ENCODE measurements at places on chromosomes 6 and 20. TPM values are rescaled to one million over a fixed set of nuclear protein-coding genes. Genes with fewer than 3 reads are reported as not detected.

DNA sequence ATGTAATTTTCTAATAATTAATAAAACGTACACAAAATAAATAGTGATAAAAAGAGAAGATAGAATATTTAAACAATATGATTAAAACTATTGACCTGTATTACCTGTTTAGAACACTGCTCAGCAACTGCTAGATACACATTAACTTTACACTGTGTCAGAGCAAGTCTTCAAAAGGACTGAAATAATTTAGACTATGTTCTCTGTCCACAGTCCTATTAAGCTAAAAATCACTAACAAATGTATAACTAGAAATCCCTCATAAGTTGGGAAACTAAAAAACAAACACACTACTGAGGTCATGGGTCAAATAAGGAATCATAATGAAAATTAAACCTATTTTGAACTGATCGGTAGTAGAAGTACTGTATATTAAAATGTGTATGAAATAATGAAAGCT lies 181.7 kb downstream of the QKI start:
- H3K27ac ChIP-seq, result no peak overlapping the region
- H3K4me3 ChIP-seq, result no peak overlapping the region
- DNase-seq, result no peak
- no peaks in the 10 kb centered on the region for H3K4me1 ChIP-seq
- no peaks in the 10 kb centered on the region for H3K36me3 ChIP-seq

The ZFP57 gene
- 1.2 TPM for total RNA-seq

GRCh38 chr6:27957516-27957915 lies 475 bp downstream of the OR2B6 start:
- H3K27me3 ChIP-seq, result no peaks in the 10 kb centered on the region
- no peak overlapping the region for H3K4me3 ChIP-seq
- H3K4me1 ChIP-seq, result no peaks in the 10 kb centered on the region

GRCh38 chr6:75278474-75279077 lies 6.0 kb downstream of the TMEM30A start:
- H3K4me1 ChIP-seq, result peaks cover 17% of the 10 kb centered on the region
- H3K27ac ChIP-seq, result no peak overlapping the region
- H3K4me3 ChIP-seq, result no peak overlapping the region
- H3K27me3 ChIP-seq, result no peaks in the 10 kb centered on the region

DNA sequence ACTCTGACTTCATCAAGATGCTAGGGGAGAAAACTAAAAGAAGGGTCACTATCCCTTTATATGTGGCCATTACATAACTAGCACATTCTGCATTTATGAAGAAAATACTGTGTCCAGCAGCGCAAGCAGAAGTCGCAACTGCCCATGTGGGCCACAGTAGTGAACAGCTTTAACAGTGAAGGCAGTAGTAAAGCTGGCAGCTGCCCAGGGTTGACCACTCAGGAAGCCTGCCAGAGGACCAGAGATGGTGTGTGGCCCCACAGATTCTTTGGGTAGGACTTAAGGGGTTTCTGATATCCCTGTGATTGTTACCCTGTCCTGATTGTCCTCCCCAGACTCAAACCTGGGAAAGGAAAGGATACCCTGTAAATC lies 88.3 kb upstream of the NT5E start:
- no peak for DNase-seq
- no peaks in the 10 kb centered on the region for H3K4me1 ChIP-seq
- no peaks in the 10 kb centered on the region for H3K27me3 ChIP-seq
- H3K36me3 ChIP-seq, result no peaks in the 10 kb centered on the region
- no peak overlapping the region for H3K27ac ChIP-seq

DNA sequence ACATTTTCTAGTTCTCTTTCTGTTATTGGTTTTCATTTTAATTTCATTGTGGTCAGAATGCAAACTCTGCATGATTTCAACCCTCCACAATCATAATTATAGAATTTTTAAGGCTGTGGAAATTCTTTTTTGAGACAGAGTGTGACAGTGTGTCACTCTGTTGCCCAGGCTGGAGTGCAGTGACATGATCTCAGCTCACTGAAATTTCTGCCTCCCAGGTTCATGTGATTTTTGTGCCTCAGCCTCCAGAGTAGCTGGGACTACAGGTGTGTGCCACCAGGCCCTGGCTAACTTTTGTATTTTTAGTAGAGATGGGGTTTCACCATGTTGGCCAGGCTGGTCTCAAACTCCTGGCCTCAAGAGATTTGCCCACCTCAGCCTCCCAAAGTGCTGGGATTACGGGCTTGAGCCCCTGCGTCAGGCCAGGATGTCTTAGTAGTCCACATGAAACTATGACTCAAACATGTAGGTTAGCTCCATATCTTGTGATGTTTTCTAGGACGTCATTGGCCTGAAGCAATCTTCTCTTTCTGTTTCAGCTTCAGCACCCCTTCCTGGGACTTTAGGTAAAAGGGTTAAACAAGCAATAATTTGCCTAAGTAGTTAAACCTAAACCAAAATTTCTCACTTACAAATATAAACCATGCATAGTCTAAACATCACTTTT lies 47.4 kb upstream of the SAMD3 start:
- no peak overlapping the region for H3K4me3 ChIP-seq
- H3K27ac ChIP-seq, result no peak overlapping the region
- H3K36me3 ChIP-seq, result no peaks in the 10 kb centered on the region
- H3K27me3 ChIP-seq, result no peaks in the 10 kb centered on the region
- no peaks in the 10 kb centered on the region for H3K4me1 ChIP-seq

Data from H1 (cell line).